ENCODE measurements at places on chromosomes 6 and 20.

DNA sequence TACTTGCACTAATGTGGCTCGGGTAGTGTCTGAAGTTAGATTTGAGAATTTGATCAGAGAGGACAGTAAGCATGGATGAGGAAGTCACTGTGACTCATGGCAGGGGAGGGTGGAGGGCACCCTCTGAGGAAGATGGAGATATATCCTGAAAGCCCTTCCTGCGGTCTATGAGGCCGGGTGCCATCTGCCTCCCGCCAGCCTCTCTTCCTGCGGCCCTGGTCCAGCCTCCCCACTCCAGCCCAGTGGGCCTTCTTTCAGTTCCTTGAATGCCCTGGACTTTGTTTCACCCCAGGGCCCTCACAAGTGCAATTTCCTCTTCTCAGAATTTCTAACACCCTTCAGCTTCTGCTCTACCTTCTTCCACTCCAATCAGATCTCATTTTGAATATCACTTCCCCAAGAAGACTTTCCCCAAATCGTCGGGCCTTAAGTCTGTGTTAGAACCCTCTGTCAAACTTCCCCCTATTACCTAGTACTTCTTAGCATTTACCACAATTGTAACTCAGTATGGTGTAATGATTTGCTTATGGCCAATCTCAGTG, 20.2 kb upstream of the TNFAIP3 start:
- no peak for DNase-seq

DNA sequence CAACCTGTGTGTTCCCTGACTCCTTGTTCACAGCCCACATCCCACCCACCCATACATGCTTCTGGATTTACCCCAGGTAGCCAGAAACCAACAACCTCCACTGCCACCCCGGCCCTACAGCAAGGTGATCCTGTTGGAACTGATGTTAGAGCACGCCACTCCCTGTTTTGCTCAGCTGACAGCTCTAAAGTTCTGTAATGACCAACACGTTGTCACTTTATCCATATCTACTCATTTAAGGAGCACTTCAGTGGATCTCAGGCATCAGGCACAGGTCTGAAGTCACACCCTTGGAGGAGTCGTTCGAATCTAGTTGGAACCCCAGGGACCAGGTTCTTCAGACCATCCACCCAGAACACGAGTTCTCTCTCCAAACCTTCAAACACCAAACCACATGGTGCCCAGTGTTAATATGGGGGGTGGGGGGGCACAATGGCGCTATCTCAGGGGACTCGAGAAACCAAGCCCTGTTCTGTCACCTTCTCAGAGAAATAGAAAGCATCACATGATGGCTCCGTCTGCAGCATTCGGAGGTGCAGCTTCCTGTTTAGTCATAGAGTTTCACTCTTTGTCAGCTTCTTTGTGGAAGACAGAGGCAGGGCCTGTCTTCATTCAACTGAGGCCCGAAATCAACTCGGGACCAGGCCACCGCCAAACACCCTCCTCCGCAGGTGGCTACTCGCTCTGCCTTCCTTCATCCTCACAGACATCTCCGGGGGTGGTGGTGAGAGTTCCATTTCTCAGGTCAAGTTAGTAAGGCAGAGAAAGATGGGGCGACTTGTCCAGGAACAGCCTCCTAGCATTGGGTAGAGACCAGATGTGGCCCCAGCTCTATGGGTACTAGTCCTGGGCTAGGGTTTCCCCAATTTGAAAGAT, 142.2 kb downstream of the NFATC2 start:
- DNase-seq: no peak

GRCh38 chr6:159777240-159777904, 12.0 kb downstream of the TCP1 start:
- DNase-seq: no peak

- DNase-seq: no peak
Observed at GRCh38 chr20:33234050-33234449, 1.7 kb upstream of the BPIFA1 start.

- no peak for DNase-seq
Observed at GRCh38 chr6:109393886-109394281, 11.6 kb upstream of the CD164 start.

- DNase-seq: no peak
Observed at GRCh38 chr20:40746251-40746650, 57.2 kb upstream of the MAFB start.

DNA sequence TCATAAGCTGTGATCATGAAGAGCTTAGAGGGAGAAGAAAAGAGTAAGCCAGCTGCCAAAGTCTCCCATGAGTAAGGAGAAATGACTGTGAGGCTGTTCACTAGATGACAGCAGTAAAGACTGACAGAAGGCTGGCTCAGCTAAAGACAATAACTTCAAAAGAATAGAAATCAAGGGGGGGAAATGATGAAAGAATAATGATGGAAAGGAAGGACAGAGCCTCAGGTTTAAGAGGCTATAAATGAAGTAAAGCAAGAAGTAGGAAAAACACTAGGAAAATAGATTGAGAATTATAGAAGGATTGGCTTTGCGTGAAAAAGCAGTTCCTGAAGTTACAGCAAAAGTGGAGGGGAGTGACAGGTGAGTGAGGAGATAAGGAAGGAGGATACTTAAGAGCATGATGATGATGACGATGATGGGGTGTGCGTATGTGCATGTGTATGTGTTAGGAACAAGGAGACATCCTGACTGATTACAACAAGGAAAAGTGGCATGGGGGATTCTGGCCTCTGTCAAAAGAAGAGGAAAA, 48.2 kb downstream of the HBS1L start:
- no peak for DNase-seq

GRCh38 chr6:20242397-20242796, 30.1 kb upstream of the MBOAT1 start:
- DNase-seq: no peak

DNA sequence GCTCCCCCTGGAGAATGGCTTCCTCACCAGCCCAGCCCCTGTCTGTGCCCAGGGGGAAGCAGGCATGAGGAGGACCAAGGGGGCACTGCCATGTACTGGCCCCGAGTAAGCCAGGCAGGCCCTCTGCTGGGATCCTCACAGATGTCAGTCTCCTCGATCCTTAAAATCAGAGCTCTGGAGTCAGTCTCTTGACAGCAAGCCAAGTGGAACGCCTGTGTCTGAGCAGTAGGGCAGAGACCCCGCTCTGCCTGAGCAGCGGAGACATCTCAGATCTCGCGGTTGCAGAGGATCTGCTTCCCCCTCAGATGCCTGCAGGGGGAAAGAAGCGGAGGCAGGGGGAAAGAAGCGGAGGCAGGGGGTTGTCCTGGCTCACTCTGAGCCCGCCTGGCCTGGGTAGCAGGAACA, 92.6 kb downstream of the SNX5 start:
- DNase-seq: no peak

DNA sequence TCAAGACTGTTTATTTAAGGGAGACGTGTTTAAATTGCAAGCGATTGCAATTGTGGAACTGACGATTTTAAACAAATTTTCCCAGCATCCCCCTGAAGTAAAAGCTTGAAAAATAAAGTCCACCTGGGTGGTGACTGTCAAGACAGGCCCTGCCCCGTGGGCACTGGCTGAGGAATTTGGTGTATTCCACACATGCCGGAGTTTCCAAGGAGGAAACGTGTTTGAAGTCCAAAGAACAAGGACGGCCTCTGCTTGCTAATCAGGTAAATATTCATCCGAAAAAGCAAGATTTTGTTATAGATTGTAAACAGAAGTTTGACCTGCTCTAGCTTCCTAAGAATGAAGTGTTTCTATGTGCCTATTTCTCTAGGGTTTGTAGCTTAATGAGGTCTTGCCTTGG, 505.1 kb downstream of the QKI start:
- no peak for DNase-seq

GRCh38 chr6:151811081-151811480, 3.6 kb downstream of the ESR1 start:
- no peak for DNase-seq

GRCh38 chr6:114650891-114651290, 308.1 kb upstream of the HS3ST5 start:
- no peak for DNase-seq

- DNase-seq: no peak
Observed at GRCh38 chr20:6439737-6440442, 317.1 kb upstream of the FERMT1 start.
